ENCODE measurements at places on chromosomes 12 and 14. TPM values are rescaled to one million over a fixed set of nuclear protein-coding genes. Genes with fewer than 3 reads are reported as not detected.

Gene ADCY6
- 0.70 TPM for total RNA-seq

DNA sequence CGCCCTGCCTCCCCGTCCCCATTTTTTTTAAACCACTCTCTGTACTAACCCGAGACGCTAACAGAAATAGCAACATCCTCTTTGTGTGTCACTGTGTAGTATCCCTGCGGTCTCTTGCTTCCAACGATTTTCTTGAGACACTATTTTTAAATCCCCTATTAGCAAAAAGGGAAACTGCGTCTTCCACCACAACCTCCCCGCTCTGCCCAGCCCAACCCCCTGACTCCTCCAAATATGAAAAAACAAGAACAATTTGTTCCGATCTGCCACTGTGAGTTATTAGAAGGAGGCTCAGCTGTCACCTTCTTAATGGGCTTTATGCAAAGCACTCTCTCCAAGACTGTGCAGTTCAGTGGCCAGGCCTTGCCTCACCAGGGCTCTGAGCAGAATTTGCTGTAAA lies 76.3 kb downstream of the MAP1LC3B2 start:
- no peak for DNase-seq

DNA sequence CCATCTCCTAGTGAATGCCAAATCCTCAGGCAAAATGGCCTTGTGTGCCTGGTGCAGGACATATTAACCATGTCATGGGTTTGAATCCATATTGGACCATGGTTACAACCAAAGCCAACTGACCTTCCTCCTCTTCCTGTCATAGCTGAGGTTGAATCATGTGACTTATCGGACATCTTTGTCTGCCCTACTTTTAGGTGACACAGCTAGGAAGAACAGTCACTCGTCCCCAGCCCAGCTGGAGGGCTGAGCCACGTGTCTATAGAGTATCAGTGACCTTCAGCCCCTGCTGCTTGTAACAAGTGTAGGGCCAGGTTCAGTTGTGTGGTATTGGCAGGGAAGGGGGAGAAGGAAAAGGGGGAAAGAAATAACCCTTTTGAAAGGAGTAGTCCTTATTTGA lies 225.2 kb downstream of the KTN1 start:
- DNase-seq = no peak

DNA sequence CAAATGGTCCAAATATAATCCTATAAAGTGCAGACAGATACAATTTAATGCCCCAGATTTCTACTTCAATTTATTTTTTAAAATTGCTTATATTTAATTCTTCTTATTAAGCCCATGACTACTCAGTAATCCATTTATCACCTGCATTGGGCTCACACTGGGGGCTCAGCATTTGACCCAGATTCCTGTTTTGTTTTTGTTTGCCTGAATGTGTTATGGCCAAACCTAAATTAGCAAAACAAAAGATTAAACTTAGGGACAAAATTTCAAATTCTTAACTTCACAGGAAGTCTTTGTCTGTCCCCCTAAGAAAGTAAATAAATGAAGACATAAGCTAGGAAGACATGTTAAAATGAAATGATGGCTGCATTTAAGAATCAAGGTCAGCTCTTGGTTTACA lies 322.3 kb downstream of the RMST start:
- DNase-seq = no peak

DNA sequence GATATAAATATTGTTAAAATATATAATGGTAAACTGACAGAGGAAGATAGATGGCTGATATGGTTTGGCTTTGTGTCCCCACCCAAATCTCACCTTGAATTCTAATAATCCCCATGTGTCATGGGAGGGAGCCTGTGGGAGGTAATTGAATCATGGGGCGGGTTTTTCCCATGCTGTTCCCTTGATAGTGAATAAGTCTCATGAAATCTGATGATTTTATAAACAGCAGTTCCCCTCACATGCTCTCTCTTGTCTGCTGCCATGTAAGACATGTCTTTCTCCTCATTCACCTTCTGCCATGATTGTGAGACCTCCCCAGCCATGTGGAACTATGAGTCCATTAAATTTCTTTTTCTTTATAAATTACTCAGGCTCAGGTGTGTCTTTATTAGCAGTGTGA lies 46.3 kb downstream of the PTCSC3 start:
- no peak for DNase-seq

DNA sequence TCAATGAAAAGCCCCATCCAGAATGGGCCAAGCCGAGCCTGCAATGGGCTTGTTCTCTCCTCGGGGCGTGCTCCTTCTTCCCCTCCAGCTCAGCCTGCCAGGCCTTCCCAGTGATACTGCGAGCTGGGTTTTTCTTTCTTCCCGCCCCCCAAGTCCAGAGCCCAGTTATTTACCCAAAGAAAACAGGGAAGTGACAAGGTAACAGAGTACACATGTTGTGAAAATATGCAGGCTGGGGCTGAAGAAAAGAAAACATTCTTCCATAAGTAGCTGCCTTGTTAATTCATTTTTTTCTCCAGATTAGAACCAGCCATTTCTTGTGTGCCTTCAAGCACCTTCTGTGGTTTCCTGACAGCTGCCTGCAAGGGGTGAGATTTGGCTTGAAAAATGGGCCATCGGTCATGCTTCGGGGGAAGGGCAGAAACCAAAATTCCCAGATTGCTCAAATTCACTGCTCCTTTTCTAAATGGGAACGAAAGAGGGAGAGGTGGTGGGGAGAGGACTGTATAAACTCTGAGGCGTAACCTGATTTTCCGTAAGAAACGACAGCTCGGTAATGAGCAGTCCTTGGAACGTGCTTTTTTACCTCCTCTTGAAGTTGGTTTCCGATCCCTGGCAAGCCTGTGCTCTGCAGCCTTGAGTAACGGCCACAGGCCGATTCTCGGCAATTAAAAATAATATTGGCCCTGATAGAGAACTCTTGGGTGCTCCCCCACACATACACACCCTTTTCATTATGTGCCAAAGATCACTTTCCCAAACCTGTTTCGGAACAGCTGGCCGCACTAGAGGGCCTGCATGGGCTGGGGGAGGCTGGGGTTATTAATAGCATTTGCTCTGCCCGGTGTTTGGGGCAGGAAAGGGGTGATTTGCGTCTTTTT lies 229.4 kb downstream of the ZFP36L1 start:
- DNase-seq = no peak

Gene LUM
- total RNA-seq = not detected

Gene SERPINA10
- total RNA-seq = not detected

GRCh38 chr12:112275207-112275606 lies 107.0 kb downstream of the HECTD4 start:
- no peak for DNase-seq

- DNase-seq = no peak
Observed at GRCh38 chr14:77804592-77804991, 4.7 kb downstream of the ADCK1 start.

DNA sequence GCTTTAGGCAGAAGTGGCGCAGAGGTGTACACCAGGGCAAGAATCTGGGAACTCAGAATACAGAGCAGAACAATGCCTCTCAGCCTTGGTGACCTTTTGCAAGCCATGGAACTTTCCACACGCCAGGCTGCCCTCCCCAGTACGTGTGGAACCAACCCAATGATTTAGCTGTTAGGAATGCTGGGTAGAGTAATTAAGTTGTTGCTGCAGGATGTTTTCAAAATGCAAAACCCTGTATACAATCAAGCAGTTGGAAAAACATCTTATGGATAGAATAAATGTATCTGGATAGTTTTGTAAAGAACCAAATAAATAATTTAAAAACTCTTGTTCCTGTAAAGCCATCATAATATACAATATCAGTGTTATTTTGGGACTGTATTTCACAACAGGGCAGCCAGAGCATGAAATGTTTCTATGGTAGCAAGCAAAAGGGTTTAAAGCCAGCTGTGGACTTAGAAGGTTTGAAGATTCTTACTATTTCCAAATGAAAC lies 19.4 kb downstream of the PPP1R36 start:
- no peak for DNase-seq

DNA sequence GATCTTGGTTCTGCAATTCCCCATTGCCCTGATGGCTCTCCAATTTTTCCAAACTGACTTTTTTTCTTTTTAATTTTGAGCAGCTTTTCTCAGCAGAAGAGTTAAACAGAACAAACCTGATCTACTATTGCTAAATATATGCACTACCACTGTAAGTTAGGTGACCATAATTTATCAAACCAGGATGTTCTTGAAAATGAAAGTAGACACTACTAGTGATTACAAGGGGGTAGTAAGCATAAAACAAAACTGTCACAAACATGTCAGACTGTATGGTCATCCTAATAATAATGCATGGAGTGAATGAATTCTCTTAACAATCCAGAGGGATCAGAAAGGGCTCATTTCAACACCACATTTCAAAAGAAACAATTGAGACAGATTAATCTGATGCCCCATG lies 183.0 kb upstream of the FOXN3 start:
- DNase-seq = no peak

Gene YBX3
- 52.4 TPM for total RNA-seq

Gene SLC6A15
- not detected for total RNA-seq

DNA sequence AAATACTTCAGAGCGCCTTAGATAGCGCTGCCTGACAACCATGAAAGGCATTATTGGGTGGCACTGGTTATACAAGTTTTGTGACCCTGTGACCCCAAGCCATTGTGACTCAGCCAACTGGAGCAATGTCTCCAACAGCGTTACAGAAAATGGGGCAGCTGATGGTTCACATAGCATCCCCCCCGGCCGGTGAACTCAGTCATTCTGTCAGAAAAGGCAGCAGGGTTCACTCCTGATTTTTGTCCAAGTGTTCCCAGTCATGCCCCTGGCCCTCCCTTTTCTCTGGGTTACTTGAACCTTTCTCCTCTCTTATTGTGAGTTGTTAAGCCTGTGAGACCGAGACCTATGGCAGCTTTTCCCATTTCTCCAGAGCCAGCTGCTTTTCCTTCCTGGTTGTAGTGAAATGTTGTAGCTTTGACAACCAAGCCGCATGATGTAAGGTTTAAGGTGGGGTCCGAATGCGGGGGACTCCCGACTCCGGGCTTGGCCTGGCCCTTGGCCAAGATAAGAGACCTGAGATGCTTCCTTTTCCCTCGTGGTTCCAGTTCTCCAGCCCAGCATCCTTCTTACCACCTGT lies 22.0 kb downstream of the CD9 start:
- no peak for DNase-seq

- DNase-seq = no peak
Observed at GRCh38 chr12:6909421-6910145, 4.8 kb upstream of the ENO2 start.

Gene TRIM9
- 0.07 TPM for total RNA-seq

- DNase-seq = no peak
Observed at GRCh38 chr12:43004908-43005307, 415.4 kb upstream of the PRICKLE1 start.

Gene KRT7
- not detected for total RNA-seq

DNA sequence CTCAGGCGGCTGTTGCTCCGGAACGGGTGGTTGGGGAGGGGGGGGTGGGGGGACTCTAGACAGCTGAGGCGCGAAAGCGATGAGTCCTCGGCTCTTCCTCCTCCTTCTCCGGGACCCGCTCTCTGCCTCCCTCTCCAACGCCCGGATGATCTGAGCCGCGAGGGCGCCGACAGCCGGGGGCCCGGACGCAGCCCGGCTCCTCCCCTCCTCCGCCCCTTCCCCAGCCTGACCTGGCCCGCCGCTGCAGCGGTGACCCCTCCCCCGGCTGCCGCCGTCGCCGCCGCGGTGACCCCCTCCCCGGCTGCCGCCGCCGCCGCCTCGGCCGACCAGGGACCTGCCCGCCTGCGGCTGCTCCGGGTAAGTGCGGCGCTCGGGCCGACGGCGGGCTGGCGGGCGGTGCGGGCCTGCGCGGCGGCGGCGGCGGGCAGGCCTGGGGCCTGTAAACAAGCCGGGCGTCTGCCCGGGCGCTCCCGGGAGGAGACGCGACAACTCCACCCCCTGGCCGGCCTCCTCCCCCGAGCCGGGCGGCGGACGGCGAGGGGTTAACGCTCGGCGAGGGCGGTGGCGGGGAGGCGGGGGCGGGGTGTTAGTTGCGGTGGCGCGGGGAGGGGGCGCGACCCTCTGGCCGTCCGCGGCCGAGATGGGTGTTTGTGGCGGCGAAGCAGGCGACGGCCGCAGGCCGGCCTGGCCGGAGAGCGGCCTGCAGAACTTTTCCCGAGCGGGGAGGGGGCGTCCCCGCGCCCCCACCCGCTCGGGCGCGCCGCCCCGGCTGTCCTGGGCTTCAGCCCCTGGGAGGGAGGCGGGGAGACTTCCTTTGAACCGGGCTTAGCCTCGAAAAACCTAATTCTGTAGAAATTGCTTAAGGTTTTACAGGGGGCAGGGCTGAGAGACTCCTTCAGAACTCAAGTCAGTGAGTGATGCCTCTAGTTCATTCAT lies 568 bp downstream of the PPM1A start:
- peak; percentile 59 for DNase-seq
